Urothelium cell line (cell line): ENCODE measurements at places on chromosomes 7 and 10.

- no peak for DNase-seq
These were observed 882.3 kb downstream of the PCDH15 start for GRCh38 chr10:53918755-53919154.

DNA sequence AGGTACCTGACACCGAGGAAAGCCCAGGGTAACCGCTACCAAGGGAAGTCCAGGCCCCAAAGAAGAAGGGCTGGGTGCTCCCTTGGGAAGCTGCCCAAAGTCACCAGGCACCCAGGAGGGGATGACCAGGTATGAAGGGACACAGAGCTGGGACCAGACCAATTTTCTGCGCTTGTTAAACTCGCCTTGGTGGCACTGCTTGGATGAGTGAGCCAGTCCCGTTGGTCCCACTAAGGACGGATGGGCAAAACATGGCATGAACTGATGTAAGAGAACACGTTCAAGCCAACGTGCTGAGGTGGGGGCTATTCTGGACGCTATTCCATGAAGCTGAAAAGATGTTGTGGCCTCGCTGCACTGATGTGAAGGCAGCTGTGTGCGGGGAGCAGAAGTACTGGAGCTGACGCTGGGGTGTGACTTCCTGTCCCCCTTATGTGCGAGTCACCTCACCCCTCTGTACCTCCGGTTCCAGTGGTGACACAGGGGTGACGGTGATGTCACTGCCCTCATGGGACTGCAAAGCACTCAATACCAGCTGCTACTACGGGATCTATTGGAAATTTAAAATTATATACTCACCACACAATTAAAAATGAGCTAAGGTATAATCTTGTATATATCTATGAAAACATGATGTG, 73.6 kb downstream of the COBL start:
- no peak for DNase-seq

GRCh38 chr10:62016623-62017490, 115.4 kb downstream of the ARID5B start:
- no peak for DNase-seq

GRCh38 chr10:114938856-114939193, 830 bp downstream of the TRUB1 start:
- no peak for DNase-seq

- DNase-seq = no peak
These were observed 353.0 kb downstream of the GRID1 start for GRCh38 chr10:86013568-86013967.

DNA sequence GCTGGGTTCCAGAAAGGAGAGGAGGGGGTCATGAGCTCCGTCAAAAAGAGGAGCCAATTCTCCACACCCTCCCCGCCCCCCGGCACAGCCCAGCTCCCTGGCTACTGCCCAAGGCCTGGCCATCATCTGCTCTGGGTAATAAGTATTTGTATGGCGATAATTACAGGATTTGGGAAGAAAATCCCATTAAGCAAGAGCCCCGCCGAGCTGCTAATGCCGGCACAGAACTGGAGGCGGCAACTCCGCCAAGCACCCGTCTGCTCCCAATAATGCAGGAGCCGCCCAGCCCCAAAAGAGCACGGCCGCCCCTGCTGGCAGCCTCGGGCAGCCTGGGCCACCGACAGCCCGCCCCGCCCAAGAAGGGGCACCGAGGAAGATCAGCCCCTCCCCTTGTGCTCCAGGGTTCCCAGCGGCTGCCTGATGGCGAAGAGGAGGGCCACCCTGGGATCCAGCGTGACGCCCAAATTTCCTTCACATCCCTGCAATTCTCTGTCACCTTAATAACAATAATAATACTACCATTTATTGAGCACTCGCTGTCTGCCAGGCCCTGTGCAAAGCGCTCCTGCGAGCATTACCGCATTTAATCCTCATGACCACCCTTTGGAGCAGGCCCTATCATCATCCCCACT, 5.9 kb downstream of the SLIT1 start:
- DNase-seq = no peak

DNA sequence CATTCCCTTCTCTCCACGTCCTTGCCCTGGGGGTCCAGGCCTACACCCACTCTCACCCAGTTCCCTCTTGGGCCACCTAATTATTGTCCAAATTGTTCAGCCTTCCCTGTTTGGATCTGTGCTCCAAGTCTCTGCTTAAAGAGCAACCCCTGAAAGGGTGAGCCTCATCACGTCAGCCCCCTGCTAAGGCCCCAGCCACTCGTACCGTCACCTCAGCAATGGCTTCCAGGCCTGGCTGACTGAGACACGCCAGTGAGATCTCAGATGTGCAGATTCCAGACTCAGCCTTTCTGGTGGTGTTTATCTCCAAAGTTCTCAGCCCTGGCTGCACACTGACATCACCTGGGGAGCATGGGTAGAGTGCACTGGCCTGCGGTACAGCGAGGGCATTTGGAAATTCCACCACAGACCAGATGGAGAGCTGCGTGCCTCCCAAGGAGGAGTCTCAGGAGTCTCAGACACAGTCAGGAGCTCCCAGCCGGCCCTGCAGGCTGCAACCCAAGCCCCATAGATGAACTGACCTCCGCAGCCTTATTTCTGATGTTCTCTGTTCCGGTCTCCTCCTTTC, 87.5 kb downstream of the PRKAG2 start:
- DNase-seq = no peak

- DNase-seq = no peak
These were observed 346.3 kb downstream of the DNAJB6 start for GRCh38 chr7:157682946-157683746.

DNA sequence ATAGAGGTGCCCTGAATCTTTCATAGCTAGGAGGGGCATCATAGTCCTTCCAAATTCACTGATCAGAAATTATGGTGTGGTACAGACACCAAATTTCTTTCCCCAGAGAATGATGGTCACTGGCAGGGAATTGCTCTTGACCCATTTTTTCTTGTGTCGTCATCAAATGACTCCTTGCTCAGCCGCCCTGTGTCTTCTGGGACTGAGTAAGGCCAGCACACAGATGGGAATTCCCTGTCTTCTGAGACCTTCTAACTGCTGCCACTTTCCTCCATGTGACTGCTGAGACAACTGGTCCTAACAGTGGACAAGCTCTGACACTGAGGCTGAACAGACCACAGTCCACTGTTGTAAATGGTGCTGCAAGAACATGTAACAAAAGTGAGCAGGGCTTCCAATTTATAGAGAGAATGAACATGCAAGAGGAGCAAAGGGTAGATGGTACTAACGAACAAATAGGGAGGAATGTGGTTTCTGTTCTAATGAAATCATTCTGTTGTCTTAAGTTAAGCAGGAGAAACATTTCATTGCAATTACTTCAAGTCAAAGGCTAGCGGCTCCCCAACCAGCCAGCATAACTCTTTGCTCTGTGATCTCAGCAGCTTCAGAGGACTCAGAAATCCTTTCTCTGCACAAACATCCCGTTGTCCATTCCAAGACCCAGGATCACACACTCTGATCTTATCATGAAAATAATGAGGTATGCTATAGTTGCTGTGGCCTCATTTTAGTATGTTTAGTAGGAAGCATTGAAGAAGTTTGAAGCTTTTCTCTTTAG, 235.9 kb upstream of the PRSS1 start:
- DNase-seq = no peak

GRCh38 chr10:124076148-124076733, 17.2 kb downstream of the CHST15 start:
- DNase-seq = no peak

- no peak for DNase-seq
These were observed 31.3 kb downstream of the ANXA8 start for GRCh38 chr10:47452495-47453140.

DNA sequence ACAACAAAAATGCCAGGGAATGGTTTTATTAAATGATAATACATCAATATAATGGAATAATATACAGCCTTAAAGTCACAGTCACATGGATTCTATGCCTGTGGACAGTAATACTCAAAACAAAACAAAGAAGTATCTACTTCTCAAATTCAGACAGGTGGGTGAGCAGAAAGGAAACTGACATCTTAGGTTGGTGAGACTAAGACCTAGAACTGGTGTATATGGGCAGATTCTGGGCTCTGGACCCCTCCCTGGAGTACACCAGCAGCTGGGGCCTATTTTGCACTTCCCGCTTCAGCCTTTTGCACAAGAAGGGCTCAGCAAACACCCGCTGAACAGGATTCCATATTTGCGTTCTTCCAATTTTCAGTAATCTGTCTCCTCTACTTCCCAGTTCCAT, 5.4 kb upstream of the FIS1 start:
- DNase-seq = no peak

DNA sequence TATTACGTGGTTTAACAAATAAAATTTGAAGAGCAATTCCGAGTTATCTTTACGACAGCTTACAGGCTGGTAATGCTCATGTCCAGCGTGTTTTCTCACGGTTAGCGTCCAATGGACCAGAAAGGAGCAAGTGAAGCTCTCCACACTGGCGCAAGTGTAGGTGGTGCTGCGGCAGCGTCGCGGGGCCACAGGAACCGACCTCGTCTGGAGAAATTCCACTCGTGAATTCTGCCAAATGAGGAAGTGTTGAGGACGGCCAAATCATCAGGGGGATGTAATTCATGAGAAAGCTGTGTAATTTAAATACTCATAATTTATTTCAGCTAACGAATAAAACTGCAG, 350 bp upstream of the ZNF37A start:
- peak; percentile 9 for DNase-seq

GRCh38 chr7:33778195-33778594, 127.1 kb upstream of the BMPER start:
- DNase-seq = no peak

DNA sequence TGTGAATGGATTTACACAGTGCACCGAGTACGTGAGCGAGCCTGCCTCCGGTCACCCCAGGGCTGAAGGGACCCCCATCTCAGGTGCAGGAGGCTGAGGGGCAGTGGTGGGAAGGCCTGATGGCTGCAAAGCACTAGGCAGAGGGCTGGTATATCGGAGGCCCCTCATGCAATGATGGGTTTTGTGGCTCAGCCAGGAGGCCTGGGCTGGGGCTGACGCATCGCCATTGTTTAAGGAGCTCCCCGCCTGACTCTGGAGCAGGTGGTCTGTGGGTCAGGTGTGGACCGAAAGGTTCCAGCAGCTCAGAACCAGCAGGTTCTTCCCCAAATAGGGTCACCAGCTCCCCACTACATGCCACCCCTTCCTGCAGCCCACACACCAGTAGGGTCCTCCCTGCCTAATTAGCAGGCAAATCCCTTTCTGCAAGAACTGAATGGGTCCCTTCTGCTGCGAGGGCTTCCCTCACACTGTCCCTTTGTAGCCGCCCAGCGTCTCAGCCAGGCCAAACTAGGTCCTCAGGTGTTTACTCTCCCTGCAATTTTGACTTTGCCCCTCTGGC, 33.0 kb downstream of the OAT start:
- DNase-seq = no peak

DNA sequence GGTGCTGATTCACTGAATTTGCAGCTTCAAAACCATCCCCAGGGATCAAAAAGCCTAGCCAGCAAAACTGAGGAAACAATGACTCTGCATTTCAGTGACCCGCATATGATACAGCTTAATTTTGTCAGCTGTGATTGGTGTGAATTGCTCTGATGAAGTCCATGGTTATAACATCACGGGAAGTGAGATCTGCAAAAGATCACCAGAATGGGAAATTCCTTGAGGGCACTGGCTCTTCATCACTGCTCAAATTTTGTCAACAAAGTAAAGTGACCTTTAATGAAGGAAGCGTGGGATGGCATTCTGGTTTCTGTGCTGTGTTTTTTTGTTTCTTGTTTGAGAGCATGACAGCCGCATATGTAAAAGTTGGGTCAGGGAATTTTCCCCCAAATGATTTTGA, 745.9 kb downstream of the GATA3 start:
- no peak for DNase-seq

DNA sequence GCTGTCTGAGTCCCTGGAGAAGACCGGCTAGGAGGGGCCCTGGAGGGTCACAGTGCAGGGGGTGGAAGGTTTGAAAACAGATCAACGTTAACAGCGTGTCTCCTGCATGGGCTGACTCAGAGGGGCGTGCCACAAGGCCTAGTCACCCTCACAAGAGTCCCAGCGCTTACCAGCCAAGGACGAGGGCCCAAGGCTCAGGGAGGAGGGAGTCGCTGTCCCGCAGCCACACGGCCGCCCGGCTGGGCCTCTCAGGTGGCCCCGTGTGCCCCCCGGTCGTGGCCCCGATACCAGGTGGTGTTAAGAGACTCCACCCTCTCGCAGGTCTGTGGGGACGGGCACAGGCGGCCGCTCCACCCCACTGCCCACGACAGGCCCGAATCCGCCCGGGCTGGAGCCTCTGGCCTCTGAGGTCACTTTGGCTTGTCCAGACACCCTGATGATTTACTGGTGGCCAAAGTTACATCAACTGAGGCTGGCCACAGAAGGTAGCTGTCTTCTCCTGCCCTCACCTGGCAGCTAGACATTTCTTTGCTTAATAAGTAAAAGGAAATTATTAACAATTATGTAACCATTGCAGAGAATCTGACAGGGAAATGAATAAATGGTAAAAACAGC, 34.0 kb downstream of the FAM20C start:
- DNase-seq = no peak

DNA sequence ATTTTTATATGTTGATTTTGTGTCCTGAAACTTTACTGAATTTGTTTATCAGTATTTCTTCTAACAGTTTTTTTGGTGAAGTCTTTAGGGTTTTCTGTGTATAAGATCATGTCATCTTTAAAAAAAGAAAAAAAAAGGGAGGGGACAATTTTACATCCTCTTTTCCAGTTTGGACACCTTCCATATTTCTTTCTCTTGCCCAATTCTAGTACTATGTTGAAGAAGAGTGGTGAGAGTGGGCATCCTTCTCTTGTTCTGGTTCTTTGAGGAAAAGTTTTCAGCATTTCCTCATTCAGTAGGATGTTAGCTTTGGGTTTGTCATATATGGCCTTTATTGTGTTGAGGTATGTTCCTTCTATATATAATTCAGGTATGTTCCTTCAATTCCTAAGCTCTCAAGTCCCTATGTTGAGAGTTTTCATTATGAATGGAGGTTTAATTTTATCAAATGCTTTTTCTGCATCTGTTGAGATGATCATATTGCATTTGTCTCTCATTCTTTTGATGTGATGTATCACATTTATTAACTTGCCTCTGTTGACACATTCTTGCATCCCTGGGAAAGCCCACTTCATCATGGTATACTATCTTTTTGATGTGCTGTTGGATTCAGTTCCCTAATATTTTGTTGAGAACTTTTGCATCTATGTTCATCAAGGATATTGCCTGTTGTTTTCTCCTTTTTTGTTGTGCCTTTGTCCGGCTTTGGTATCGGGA, 12.1 kb downstream of the TAS2R40 start:
- no peak for DNase-seq
